ENCODE measurements at places on chromosomes 5 and 9. TPM values are rescaled to one million over a fixed set of nuclear protein-coding genes. Genes with fewer than 3 reads are reported as not detected.

The GM2A gene
- total RNA-seq, result 30.3 TPM

The WDR38 gene
- not detected for total RNA-seq

The FGF1 gene
- 2.6 TPM for total RNA-seq

The IL3 gene
- total RNA-seq, result not detected

The CBY3 gene
- total RNA-seq, result not detected

The GMCL2 gene
- total RNA-seq, result not detected

The GZMA gene
- total RNA-seq, result not detected

The PCDHB14 gene
- 1.2 TPM for total RNA-seq

The FST gene
- 73.6 TPM for total RNA-seq
